Stimulated activated CD8-positive, alpha-beta memory T cell treated with anti-CD3 and anti-CD28 coated beads, Interleukin-2, amount 100 ng/mL, for 1 hour (primary cell): ENCODE measurements at places on chromosomes 2 and 18.

- no peak for DNase-seq
Observed at GRCh38 chr2:233761040-233761769, 1.1 kb downstream of the UGT1A1 start.

GRCh38 chr2:53913721-53914120 lies 54.0 kb upstream of the GPR75 start:
- DNase-seq = no peak

GRCh38 chr18:79210002-79210910 lies 141.1 kb downstream of the ATP9B start:
- no peak for DNase-seq

DNA sequence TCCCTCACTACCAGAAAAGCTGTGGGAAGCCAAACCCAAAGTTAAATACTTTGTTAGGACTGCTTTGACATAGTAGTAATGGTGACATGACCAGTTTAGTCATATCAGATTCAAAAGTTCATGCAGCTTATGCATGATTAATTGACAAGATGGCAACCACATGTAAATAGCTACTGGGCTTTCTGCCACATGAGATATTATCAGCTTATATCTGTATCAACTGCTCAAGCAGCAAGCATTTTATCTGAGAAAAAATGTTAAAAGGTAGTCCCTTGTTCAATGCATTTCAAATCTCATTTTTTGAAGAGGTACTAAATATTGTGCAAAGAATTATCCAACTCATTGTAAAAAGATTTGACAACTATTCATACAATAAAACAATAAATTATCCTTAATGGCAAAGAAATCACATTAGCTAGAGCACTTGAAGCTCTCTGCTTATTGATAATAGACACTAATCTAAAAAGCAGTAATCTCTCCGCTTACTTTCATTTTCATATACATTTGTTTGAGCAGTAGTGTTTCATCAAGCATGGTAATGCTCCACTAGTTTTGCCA lies 993.6 kb upstream of the NXPH2 start:
- no peak for DNase-seq

DNA sequence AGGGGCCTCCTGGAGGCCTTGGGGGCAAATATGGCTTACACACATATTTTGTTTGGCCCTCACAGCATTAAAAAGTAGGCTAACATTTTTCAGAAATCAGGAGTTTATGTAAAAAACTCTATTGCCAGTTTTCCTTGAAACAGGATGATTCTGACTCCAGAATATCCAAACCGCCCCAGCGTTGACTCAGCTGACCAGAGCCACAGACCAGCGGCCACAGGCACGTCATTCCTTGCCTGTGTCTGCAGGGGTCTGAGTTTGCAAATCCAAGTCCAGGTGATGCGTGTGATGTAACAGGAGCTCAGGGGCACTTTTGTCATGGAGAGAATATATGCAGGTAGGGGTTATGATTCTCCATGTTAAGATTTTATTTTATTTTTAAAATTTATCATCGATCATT lies 79.4 kb upstream of the ALKAL2 start:
- no peak for DNase-seq

- DNase-seq = no peak
Observed at GRCh38 chr18:9861157-9861556, 24.6 kb upstream of the TXNDC2 start.

GRCh38 chr2:43356774-43357173 lies 130.4 kb upstream of the ZFP36L2 start:
- no peak for DNase-seq

GRCh38 chr2:118197011-118197675 lies 108.9 kb downstream of the INSIG2 start:
- no peak for DNase-seq

DNA sequence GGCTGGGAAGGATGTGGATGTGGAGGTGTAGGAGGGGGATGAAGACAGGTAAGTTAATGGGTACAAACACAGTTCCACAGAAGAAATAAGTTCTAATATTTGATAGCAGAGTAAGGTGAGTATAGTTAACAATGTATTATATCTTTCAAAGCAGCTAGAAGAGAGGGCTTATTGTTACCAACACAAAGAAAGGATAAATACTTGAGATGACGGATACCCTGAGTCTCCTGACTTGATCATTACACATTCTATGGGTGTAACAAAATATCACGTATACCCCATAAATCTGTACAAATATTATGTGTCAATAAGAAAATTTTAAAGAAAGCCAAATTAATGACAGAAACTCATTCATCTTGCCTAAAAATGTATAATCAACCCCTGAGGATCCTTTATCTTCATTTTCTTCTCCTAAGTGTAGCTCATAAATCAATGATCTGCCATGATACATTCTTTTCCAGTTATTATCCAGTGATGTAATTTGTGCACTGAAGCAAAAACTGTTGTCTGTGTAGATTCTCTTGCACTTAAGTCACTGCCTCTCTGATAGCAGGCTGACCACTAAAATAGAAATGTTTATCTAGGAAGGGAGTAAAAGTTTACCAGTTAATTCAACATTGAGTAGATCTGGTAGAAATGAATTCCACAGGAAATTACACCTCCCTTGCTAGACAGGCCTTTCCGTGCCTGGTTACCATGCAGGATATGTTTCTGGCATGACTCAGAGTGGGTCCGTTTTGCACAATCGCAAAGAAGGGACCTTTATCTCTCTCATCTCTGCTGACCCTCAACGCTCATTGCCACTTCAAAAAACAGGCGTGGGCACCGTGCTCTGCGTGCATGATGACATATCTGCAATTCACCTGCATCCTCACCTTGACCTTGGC lies 249.7 kb upstream of the NCKAP5 start:
- no peak for DNase-seq
